ENCODE measurements at places on chromosomes 5 and 9.

DNA sequence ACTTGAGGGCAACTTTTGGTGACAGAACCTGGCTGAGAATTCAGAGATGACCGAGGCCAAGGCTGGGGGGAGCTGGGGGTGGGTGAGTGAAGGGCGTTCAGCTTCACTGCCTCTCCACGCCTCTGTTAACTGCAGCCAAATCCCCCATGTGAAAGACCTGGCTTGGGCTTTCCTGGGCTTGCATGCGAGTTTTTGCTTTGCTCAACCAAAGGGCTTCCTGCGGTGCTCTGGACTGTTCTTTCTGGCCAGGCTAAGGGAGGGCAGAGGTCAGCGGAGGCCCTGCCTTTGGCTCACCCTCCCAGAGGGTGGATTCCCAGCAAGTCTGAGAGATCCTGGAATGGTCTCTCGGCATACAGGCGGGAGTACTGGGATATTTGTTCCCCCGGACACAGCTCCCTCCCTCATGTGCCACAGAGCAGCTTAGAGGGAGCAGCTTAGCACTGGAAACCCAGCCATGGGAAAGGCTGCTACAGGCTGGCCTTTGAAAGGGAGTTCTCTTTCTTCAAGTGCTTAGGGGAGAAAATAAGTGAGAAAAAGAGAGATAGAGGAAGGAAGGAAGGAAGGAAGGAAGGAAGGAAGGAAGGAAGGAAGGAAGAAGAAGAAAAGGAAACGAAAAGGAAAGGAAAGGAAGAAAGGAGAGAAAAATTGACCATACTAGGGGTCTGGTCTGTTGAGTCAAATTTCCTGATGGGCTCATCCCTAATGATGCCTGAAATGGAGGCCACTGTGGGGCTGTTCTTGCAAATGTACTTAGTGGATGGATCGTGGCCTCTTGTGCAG is 158.8 kb downstream of the FGF18 start:
- DNase-seq: no peak

DNA sequence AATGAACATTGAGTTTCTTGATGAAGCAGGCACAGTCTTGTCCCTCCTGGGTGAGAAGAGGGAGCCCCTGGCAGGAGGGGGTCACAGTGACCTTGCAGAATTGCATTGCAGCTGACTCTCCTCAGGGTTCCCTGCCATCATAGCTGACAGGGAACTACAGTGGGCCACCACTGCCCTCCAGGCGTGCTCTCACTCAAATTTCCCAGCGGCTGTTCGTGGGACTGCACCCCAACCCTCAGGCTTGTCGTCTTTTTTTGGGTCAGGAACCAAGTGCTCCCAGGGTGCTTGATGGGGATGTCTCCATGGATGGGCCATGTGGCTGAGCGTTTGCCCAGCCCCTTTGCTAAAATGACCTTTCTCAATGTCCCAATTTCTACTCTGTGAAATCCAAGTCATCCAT is 215.8 kb downstream of the MELK start:
- no peak for DNase-seq

- no peak for DNase-seq
Measured at GRCh38 chr5:56663523-56663922, 151.8 kb upstream of the MAP3K1 start.

DNA sequence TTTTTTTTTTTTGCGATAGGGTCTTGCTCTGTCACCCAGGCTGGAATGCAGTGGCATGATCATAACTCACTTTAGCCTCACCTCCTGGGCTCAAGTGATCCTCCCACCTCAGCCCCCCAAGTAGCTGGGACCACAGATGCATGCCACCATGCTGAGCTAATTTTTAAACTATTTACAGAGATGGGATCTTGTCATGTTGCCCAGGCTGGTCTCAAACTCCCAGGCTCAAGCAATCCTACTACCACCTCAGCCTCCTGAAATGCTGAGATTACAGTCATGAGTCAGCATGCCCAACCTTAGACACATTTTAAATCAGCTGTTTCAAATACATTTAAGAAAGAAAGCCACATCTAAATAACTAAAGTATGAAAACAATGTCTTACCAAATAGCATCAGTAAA is 439.0 kb downstream of the EBF1 start:
- DNase-seq: no peak

GRCh38 chr5:151799407-151799806 is 27.7 kb downstream of the G3BP1 start:
- no peak for DNase-seq

DNA sequence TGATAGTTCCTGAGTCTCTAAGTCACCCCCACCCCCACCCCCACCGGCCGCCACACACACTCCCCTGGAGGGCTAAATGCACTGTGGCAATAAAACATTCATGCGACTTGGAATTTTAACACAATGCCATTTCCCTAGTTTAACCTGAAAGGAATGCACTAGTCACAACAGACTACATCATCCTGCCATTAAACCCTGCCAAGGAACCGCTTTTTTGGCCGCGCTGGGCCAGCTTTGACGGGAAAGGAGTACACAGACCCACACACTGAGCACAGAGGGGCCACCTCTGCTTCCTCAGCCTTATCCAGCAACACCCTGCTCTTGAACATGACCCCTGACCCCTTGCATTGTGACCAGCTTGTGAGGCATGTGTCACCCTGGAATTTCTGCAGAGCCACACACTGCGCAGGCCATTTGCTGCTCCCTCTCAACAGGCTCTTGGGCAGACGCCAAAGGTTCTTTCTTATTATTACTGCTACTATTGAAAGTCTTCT is 165.3 kb downstream of the BNC2 start:
- no peak for DNase-seq

- no peak for DNase-seq
Measured at GRCh38 chr9:121194730-121195129, 6.9 kb downstream of the RAB14 start.

DNA sequence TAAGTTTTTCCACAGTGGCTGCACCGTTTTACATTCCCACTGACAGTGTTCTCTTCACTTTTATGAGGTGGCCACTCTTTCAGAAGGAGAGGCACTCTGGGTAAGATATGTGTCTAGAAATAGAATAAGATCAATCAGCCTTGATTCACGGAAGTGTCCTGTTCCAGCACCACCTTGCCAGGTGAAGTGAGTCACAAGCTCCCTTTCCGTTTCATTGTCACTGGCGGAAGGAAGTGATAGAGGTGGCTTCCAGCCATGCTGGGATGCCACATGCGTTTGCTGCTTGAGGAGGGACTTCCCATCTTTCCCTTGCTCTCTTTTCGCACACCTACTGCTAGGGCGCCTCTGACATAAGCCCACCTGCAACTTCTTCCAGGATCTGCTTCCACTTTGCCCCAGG is 217.1 kb downstream of the PIK3R1 start:
- peak; percentile 38 for DNase-seq

DNA sequence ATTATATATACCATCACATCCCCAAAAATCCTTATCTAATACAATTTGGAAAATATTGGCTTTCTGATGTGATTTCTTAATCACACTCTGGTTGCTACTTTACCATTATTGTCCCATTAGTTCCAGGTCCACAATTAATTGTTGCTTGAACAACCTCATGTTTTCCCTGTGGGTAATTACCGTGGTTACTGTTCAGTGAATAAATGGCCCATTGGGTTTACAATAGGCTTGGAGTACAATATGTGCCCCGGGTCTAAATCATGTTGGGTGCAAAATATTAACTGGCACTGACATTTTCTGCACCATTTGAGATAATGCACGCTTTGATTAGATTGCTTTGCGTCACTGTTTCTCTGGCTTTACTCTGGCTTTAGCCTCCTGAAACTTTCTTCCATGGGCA is 163.7 kb downstream of the GABBR2 start:
- DNase-seq: no peak

DNA sequence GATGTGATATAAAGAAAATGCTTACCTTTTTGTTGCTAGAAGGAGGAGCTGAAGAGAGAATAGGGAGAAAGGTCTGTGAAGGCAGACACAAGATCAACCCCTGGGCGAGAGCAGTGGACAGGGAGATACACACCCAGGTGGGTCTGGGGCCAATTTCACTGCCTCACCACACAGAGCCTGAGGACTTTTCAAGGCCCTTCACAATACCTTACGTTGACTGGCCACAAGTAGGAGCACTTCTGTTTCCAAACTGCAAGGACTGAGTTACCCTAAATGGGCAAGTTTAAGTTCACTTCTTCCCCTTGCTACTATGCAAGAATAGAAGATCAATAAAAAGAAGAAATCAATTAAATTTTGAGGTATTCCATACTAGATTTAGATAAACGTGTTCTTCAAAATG is 174.5 kb upstream of the SLC12A2 start:
- no peak for DNase-seq

DNA sequence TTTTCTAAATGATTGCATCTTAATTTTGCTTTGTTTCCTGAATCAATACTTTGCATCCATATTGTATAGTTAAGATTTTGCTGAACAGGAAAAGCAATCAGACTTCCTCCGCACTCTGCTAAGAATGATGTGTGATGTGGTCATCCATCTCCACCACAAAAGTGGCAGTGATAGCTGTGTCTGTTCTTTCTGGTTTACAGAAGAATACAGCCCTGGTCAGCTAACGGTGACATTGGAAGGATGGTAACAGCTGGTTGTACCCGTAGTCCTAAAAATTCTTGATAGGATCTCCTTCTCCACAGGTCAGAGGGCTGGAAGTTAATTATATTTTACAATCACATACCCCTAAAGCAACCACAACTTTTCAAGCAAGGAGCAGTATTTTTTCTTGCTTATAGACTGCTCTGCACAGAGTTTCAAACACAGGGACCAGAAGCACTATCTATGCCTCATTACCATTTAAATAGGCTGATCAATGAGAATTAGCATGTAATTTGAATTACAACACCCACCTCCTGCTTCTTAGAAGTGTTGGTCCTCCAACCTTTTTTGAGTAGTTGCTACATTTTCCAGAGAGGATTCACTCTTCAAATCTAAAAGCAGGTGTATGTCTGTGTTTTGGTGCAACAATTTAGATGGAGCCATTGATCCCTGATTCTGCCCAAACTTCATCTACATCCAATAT is 1191.9 kb upstream of the NUDT12 start:
- DNase-seq: no peak

- no peak for DNase-seq
Measured at GRCh38 chr5:113615708-113616107, 102.2 kb downstream of the YTHDC2 start.

DNA sequence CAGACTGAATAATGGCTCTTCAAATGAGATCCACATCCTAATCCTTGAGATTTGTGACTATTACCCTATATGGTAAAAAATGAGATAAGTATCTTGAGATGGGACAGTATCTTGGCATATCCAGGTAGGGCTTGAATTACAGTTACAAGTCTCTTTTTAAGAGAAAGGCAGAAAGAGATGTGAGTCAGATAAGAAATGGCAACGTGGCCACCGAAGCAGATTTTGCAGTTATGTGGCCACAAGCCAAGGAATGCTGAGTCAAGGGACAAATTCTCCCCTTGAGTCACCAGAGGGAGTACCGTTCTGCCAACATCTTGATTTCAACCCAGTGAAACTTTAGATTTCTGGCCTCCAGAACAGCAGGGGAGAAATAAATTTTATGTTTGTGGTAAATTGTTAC is 1983.0 kb upstream of the C9orf72 start:
- no peak for DNase-seq

DNA sequence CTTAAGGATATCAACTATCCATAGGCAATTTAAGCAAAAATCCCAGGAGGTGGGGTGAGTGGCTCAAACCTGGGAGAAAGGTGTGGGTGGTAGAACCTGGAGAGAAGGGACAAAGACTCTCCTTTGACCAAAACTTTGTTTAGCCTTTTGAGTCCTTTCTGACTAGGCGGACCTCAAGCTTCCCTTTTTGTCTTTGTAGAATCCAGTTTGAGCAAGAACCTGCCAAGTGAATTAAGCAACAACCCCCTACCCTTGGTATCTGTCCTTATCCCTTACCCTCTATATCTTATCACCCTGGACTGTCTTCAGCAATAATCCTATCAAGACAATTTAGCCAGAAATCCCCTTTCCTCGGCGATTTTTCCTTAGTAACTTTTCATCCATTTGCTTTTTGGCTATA is 53.5 kb upstream of the SLC28A3 start:
- no peak for DNase-seq

DNA sequence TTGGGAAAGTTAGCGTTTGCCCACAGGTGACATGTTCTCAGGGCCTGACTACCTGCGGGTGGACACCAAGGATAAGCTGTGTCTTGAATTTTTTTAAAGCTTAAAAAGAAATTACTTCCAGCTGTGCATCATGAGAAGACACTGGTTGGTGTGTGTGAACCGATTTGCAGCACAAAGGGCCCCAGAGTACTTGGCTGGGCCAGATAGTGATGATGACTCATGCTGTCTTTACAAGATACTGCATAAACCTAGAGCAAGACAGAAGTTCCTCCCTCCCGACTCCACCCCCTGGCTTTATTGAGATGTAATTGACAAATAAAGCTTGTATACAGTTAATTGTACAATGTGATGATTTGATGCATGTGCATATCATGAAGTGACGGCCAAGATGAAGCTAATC is 212.8 kb downstream of the NXNL2 start:
- DNase-seq: no peak

- DNase-seq: no peak
Measured at GRCh38 chr5:179164331-179165311, 104.4 kb downstream of the ZNF354C start.

- no peak for DNase-seq
Measured at GRCh38 chr5:9104571-9105339, 441.1 kb downstream of the SEMA5A start.

GRCh38 chr9:91758491-91758981 is 191.5 kb downstream of the ROR2 start:
- peak; percentile 4 for DNase-seq

DNA sequence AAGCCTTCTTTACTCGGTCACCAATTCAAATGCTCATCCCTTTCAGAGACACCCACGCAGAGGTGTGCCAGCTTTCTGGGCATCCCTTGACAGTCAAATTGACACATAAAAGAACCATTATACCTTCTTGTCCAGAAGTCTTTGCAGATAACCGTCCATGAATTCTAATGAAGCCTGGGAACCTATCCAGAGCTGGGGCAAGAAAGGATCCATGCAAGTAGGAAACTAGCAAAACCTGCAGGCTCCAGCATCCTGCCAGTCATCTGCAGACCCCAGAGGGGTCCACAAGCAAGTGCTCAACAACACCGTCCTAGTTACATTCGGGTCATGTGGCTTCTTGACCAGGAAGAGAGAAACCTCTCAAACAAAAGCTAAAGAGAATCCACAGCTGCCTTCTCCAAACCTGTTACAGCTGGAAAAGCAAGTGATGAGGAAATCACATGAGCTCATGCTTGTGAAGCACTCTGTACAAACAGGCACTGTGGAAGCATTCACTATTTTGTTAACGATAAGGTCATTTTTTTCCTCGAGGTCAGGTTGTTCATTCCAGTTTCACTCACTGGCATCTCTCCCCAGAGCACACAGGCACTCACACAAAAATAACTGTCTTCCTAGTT is 80.2 kb upstream of the DMRT1 start:
- no peak for DNase-seq

- DNase-seq: no peak
Measured at GRCh38 chr5:3142261-3143027, 391.0 kb upstream of the IRX2 start.

GRCh38 chr5:138629392-138629791 is 54.2 kb upstream of the HSPA9 start:
- DNase-seq: no peak

- no peak for DNase-seq
Measured at GRCh38 chr5:52134013-52134650, 653.6 kb upstream of the ITGA1 start.
